ENCODE measurements at places on chromosomes 3 and 15.

DNA sequence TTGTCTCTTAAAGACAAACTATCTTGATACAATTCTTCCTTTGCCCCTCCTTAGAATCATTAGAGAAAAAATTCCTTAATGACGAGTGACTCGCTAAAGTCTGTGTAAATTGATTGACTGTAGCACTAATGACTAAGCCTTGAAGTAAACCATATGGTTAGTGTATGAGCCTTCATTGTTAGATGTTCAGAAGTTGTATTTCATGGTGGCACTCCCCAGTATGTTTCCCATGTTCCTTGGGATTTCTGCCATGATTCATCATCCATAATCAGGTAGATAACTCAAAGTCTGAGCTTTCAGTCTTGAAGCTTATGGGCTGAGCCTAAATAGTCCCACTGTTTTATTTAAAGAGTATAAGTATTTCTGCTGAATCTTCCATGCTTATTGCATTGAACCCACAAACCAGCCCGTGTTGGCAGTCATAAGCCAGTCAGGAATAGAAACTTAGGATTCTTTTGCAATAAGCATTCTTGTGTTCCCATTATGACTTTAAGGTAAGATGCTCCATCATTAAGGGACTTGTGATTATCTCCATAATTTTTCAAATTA lies 371.2 kb upstream of the RARB start:
- no peaks in the 10 kb centered on the region for H3K4me1 ChIP-seq
- no peak for DNase-seq
- no peak overlapping the region for H3K27ac ChIP-seq
- H3K36me3 ChIP-seq: no peaks in the 10 kb centered on the region

DNA sequence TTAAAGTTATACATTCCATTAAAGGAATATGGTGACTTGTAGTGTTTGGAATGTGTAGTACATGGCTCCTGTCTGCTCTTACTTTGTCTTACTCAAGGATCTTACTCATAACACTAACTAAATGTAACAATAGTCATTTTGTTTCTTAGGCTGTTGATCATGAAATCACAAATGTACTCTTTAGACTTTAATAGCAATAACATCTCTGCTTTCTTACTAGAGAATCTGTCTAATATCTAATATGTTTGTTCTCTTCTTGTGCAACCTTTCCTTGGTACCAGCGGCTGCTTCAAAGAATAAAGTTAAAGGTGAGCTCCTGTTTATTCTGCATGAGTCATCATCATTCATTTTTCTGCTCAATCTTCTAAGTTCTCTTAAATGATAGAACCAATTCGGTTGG lies 767.5 kb downstream of the CADM2 start:
- H3K4me1 ChIP-seq: no peaks in the 10 kb centered on the region
- DNase-seq: no peak
- no peak overlapping the region for H3K27ac ChIP-seq
- H3K4me3 ChIP-seq: no peak overlapping the region
- no peaks in the 10 kb centered on the region for H3K27me3 ChIP-seq

DNA sequence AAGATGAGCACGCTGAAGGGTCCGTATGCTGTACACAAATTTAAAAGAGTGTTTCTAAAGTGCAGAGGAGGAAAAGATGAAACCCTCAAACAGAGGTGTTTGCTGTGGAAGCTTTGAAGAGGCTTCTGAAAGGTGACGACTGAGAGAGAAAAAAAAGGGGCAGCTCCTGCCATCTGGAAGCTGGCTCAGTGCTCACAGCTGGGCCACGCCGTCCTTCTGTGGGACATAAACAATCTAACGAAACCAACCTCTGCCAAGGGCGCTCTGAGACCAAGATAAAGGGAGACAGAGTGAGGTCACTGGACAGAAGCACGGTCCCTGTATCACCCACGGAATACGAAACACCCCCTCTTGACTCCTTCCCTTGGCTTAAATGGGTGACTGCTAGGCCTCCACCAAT lies 96.3 kb upstream of the SLC6A6 start:
- H3K4me1 ChIP-seq: peaks cover 15% of the 10 kb centered on the region
- H3K27ac ChIP-seq: no peak overlapping the region
- no peak for DNase-seq
- H3K4me3 ChIP-seq: no peak overlapping the region

DNA sequence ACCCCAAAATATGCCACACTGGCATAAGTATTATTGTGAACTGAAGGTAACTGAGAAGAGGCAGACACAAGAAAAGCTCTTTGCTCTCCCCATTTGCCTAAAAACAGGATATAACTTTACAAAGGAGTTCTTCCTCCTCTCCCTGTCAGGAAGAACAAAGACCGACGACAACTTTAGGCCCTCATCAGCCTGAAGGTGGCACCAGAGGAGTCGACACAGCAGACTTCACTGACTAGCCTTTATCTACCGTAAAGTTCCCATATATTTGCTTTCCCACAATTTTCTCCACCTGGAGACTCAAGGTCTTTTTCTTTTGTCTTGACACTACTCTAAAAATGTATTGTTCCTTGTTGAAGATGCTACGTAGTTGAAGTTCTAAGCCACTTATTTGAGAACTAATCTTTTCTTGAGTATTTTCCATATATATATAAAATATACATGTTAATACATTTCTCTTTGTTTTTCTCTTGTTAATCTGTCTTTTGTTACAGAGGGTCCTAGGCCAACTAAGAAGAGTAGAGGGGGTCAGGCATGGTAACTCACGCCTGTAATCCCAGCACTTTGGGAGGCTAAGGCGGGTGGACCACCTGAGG lies 16.2 kb upstream of the XIRP1 start:
- H3K4me1 ChIP-seq: peaks cover 12% of the 10 kb centered on the region
- H3K36me3 ChIP-seq: no peaks in the 10 kb centered on the region
- no peak overlapping the region for H3K27ac ChIP-seq
- H3K27me3 ChIP-seq: peaks cover 23% of the 10 kb centered on the region
- peak; percentile 55 for DNase-seq
- H3K4me3 ChIP-seq: no peak overlapping the region

DNA sequence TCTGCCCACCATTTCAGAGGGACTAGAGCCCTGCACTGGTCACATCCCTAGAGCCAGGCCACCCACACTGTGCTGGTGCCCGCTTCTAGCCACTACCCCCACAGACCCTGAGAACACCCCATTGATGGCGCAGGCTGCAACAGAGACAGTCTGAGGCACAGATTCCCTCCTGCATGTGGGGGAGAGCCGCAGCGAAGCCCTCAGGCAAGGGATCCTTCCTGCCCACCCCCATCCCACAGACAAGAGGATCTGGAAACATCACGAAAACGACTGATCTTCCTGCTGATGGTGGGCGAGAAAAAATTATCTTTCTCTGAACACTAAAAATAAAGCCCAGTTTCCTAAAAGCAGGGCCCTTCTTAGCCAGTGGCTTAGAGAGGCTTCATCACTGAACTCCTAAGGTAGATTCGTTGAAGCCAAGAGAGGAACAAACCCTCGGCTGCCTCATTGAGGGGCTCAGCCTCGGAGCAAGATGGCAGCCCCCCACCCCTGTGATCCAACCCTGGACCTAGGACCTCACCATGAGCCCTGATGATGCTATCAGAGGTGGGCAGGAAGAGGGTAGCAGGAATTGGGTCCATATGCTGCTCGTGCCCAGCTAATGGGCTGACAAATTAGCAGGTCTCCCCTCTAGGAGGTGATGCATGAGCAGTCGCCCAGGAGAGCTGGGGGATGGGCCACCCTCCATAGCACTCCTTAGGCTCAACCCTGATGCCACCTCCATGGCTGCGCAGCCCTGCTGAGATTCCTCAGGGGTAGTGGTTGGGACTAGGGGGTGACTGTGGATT lies 54.5 kb downstream of the CACNA2D2 start:
- peaks cover 35% of the 10 kb centered on the region for H3K4me1 ChIP-seq
- H3K4me3 ChIP-seq: no peak overlapping the region
- H3K27me3 ChIP-seq: no peaks in the 10 kb centered on the region
- DNase-seq: no peak
- H3K27ac ChIP-seq: peak overlapping the region; percentile 95

DNA sequence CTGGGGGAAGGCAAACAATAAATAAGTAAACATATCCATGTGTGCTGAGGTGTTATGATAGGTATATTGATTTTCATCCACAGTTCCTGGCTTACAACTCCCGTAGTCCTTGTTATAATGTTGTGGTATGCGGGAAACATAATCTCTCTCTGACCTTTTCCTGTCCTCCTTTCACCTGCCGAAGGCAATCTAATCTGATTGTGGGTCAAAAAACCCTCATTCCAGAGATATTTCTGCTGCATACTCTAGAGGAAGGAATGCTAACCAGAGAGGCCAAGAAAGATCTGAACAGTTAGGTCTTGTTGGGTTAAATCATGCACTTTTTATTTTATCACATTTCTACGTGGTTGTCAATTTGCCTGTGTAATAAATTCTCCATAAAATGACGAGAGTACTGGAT lies 383.6 kb upstream of the SEMA6D start:
- no peak overlapping the region for H3K4me3 ChIP-seq
- DNase-seq: no peak
- no peaks in the 10 kb centered on the region for H3K4me1 ChIP-seq
- no peaks in the 10 kb centered on the region for H3K27me3 ChIP-seq

DNA sequence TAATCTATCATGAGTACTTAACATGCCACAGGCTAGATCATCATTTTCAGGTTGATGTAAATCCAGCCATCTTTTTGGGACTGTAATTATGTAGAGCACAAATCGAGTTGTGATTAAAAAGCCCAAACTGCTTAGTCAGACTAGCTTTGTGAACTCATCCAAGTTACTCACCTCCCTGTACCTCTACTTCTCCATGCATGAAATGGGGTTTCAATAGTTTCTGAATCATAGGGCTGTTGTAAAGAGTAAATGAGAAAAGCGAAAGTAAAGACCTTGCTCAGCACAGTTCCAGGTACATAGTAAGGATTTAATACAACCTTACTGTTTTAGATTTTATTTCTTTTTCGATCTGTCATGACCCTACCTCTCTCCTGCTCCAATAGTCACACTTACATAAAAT lies 85.6 kb upstream of the GAP43 start:
- H3K27ac ChIP-seq: no peak overlapping the region
- no peak overlapping the region for H3K4me3 ChIP-seq
- no peaks in the 10 kb centered on the region for H3K36me3 ChIP-seq
- H3K4me1 ChIP-seq: no peaks in the 10 kb centered on the region
- DNase-seq: no peak

GRCh38 chr3:32120471-32120870 lies 14.1 kb downstream of the GPD1L start:
- H3K27ac ChIP-seq: no peak overlapping the region
- H3K27me3 ChIP-seq: no peaks in the 10 kb centered on the region
- DNase-seq: no peak

GRCh38 chr3:155602307-155602706 lies 142.6 kb downstream of the PLCH1 start:
- H3K36me3 ChIP-seq: no peaks in the 10 kb centered on the region
- H3K4me3 ChIP-seq: no peak overlapping the region
- H3K4me1 ChIP-seq: no peaks in the 10 kb centered on the region
- no peak for DNase-seq

DNA sequence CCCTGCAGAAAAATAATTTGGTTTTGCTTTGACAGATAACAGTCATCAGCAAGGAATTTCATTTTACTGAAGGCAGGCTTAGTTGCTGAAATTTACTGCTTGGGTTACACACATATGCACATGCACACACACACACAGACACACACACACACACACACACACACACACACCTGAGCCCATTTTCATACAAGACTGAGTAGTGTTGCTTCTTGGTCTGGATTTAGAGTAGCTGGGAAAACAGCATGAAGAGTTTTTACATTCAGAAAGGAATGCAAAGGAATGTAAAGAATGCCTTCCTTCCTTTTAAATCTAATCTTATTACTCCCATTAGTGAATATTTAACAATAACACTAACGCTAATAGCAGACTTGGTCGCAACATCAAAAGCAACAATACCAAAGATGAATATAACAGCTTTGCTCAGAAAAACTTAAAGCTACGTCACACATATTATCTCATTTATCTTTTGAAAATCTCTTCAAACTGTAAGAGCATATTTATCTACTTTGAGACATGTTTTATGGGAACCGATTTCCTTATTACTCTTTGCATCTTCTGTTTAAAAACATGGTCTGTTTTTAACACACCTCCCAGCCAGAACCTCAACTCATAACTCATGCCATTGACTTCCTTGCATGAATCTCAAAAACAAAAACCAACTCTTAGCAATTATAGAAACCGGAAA lies 32.5 kb downstream of the RFTN1 start:
- peak overlapping the region; percentile 83 for H3K27ac ChIP-seq
- H3K4me1 ChIP-seq: peaks cover 81% of the 10 kb centered on the region
- H3K36me3 ChIP-seq: peaks cover 70% of the 10 kb centered on the region
- no peak for DNase-seq

- H3K4me3 ChIP-seq: no peak overlapping the region
- no peak for DNase-seq
- no peak overlapping the region for H3K27ac ChIP-seq
- H3K36me3 ChIP-seq: no peaks in the 10 kb centered on the region
- peaks cover 3% of the 10 kb centered on the region for H3K4me1 ChIP-seq
- H3K27me3 ChIP-seq: no peaks in the 10 kb centered on the region
Measured at GRCh38 chr3:78802562-78802930, 965.3 kb downstream of the ROBO1 start.

- H3K4me1 ChIP-seq: no peaks in the 10 kb centered on the region
- no peaks in the 10 kb centered on the region for H3K36me3 ChIP-seq
- peaks cover 18% of the 10 kb centered on the region for H3K27me3 ChIP-seq
- H3K27ac ChIP-seq: no peak overlapping the region
- no peak for DNase-seq
Measured at GRCh38 chr3:36729204-36730056, 34.9 kb downstream of the DCLK3 start.

DNA sequence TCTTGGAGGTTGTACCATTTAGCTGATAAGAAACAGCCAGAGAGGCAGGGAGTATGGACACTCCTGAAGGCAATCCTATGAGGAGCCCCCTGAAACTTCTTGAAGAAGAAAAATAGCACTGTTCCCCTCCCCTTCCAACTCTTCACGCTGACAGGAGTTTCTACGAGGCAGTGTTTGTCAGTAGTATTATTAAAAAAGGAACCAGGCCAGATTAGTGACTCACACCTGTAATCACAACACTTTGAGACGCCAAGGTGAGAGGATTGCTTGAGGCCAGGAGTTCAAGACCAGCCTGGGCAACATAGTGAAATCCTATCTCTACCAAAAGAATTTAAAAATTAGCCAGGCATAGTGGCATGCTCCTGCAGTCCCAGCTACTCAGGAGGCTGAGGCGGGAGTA lies 38.7 kb downstream of the WWTR1 start:
- no peak overlapping the region for H3K4me3 ChIP-seq
- no peak overlapping the region for H3K27ac ChIP-seq
- no peaks in the 10 kb centered on the region for H3K36me3 ChIP-seq
- peaks cover 13% of the 10 kb centered on the region for H3K4me1 ChIP-seq
- peaks cover 16% of the 10 kb centered on the region for H3K27me3 ChIP-seq

DNA sequence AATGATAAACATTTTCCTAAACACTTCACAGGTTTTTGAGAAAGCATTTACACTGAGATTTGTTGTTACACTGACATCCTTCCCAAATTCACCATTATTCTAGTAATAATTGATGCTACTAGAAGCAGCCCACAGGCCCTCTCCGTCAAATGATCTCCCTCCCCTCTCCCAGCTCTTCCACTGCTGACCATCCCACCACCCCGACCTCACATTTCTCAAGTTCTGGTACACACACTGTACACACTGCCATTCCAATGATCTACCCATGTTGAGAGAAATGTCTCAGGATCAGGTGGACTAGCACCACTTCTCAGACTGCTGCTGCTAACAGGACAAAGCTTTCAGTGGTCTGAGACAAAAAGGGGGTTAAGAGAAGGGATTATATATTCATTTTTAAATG lies 3.5 kb downstream of the TBC1D5 start:
- H3K36me3 ChIP-seq: peaks cover 19% of the 10 kb centered on the region
- no peak overlapping the region for H3K27ac ChIP-seq
- DNase-seq: no peak
- H3K4me3 ChIP-seq: no peak overlapping the region
- H3K4me1 ChIP-seq: peaks cover 41% of the 10 kb centered on the region
- H3K27me3 ChIP-seq: no peaks in the 10 kb centered on the region

- H3K4me3 ChIP-seq: no peak overlapping the region
- no peaks in the 10 kb centered on the region for H3K27me3 ChIP-seq
- H3K4me1 ChIP-seq: peaks cover 2% of the 10 kb centered on the region
- H3K36me3 ChIP-seq: no peaks in the 10 kb centered on the region
- DNase-seq: no peak
Measured at GRCh38 chr3:100023595-100023994, 90.7 kb downstream of the FILIP1L start.
